ENCODE measurements at places on chromosomes 12 and 14. TPM values are rescaled to one million over a fixed set of nuclear protein-coding genes. Genes with fewer than 3 reads are reported as not detected.

Gene FAM222A
- 3.1 TPM for total RNA-seq

Gene NKX2-1
- 251 TPM for total RNA-seq

Gene SPIC
- total RNA-seq: 0.39 TPM

Gene B4GALNT1
- 3.8 TPM for total RNA-seq

Gene TAS2R10
- 0.37 TPM for total RNA-seq

Gene NFE2
- 2.9 TPM for total RNA-seq

Gene SERPINA10
- total RNA-seq: not detected

GRCh38 chr14:74832849-74833248, 43.1 kb downstream of the PROX2 start:
- no peak overlapping the region for H3K4me3 ChIP-seq
- DNase-seq: no peak
- H3K36me3 ChIP-seq: peaks cover 44% of the 10 kb centered on the region
- H3K27me3 ChIP-seq: no peaks in the 10 kb centered on the region
